ENCODE measurements at places on chromosomes 7 and 10.

DNA sequence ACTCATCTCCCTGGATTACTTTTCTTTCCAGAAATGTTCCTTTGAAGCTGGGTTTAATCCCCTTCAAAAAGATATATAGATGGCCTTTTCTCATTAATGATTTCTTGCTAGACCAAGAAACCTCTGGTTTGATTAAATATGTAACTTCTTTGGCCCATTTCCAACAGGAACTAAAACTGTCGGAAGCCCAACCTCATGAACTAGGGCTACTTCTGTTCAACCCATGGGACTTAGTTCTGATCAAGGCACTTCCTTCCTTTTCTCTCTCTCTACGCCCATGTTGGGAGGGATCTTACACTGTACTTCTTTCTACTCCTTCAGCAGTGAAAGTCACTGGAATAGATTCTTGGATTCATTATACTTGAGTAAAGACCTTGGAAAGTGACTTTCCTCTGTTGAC is 83.6 kb downstream of the TMEM106B start:
- no peak for DNase-seq

GRCh38 chr10:44981172-44982113 is 2.8 kb upstream of the DEPP1 start:
- no peak for DNase-seq

DNA sequence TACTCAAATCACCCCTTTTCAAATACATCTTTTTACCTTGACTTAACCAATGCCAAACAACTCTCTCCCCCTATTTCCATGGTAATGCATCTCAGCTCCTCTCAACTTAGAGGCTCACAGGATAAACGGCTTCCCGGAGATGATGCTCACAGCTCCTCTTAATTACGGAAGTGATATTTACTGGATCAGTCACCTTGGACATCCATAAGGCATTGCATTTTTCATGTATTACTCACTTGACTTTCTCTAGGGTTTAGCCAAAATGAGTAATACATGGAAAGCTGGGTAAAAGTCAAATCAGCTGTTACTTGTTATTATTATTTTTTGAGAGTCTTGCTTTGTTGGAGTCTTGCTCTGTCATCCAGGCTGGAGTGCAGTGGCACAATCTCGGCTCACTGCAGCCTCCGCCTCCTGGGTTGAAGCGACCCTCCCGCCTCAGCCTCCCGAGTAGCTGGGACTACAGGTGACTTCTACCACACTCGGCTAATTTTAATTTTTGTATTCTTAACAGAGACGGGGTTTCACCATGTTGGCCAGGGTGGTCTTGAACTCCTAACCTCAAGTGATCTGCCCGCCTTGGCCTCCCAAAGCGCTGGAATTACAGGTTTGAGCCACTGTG is 73.3 kb upstream of the RHEB start:
- DNase-seq, result no peak

DNA sequence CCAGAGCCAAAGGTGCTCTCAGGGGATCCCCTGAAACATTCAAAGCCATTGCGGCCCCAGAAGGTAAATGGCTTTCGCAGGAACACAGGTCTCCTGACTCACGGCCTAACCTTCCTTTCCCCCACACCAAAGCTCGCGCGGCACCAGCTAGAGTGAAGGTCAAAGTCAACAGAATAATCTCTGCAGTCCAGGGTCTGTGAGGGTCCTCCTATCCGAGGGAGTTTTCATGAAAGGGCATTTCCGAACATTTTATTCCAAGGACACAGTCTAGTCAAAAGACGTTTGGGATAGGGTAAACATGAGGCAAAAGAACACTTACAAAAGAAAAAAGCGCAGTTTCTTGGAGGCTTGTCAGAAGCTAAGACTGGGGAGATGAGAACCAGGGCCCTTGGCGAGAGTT is 559 bp upstream of the STEAP2 start:
- no peak for DNase-seq

DNA sequence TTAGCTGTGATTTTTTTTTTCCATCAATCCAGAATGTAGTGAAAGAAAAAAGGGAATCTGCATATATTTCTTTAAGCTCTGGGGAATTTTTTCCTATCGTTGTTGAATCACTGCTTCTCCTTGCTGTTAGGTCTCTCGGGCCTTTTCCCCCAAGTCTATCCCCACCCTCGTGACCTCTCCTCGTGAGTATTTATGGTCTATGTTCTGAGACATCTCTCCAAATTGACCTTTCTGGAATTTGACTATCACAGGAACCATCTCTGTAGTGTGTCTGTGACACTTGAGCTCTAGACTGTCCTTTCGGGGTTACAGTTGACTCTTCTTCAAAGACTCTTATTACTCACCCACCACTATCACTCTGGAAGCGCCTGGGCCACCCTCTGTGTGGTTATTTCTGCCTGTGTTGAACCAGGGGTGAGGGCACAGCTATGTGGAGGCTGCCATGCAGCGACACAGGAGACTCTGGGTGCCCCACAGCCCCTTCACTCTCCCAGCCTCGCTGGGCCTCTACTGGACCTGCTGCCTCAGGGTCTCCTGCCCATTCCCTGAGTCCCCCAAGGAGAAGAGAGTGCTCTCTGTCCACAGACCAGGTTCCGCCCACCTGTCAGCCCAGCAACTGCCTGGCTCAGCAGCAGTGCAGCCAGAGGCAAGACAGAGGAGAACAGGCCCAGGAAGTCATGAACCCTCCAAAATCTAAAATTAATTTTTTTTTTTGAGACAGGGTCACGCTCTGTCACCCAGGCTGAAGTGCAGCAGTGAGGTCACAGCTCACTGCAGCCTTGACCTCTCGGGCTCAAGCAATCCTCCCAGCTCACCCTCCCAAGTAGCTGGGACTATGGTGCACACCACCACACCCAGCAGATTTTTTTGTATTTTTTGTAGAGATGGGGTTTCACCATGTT is 45.7 kb upstream of the PTPRN2 start:
- DNase-seq, result no peak

- DNase-seq, result no peak
These were observed 891.2 kb downstream of the PCDH15 start for GRCh38 chr10:53909791-53910190.

DNA sequence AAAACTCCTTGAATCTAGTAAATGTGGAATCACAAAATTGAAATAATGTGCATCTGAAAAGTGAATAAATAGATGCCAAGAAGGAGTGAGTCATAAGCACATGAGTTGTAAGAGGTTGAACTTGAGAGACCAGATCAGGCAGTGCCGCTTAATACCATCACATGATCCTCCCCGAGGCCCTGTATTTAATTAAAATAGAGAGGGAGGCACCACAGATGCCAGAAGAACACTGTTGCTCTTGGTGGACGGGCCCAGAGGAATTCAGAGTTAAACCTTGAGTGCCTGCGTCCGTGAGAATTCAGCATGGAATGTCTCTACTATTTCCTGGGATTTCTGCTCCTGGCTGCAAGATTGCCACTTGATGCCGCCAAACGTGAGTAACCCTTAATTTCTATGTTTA is at the start of gene GPNMB:
GPNMB (plus strand) TSS at position 221 of the 400 bp plus-strand sequence; CDS start at position 304, 83 bp downstream.
- DNase-seq, result no peak
